Fibroblast of gingiva (primary cell): ENCODE measurements at places on chromosomes 12 and 14.

- no peak for DNase-seq
These were observed 8.4 kb upstream of the NR4A1 start for GRCh38 chr12:52042706-52043385.

DNA sequence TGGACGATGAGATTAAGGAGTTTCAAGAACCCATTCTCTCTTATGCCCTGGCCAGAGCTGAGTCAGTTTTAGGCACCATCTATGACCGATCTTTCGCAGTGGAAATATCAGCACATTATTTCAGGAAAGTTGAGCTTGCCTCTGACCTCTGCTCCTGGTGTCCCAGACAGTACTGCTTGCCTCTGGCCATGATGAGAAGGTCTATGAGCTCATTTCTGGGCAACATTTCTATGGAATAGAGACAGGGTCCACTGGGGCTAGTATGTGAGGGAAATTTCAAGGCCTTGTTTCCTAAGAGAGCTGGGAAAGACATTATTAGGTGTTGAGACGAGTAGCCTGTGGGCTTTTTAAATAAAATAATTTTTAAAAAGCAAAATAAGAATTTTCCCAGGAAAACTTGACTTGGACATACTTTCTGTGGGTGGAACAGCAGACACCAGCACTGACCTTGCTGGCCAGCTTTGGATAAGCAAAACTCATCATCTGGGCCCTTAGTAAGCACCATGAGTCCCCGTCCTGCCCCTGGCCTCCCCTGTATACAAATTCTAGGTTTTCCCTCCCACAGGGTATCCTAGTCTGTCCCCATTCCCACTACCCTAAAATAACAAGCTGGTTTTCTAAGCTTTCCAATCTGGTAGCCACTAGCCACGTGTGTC is 43.4 kb downstream of the DIO2 start:
- no peak for DNase-seq

DNA sequence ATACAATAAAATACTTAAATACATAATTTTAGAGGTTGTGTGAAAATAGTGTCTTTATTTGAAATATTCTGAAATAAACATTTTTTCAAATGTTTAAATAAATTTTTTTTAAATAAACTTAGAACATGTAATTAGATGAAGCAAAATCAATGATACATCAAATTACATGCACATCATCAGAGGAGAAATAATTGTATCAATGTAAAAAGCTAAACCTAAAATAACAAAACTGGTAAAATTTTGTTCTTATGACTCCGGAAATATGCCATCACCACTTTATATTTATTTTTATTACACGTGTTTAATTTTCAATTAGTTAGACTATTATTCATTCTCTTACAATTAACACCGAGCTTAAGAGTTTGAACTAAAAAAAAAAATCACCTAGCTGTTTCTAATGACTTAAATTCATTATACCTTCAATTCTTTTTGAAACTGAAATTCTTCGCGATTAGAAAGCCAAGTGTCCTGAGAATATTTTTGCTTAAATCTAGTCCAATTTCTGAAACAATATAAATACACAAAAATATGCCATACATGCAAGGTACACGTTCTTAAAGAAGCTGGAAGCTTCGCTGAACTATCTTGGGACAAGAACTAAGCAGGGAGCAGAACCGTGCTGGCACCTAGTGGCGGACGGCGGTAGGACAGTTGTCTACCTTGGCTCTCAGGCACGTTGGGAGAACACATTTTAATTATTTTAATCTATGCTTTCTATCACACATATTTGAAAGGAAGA is 230.5 kb downstream of the SLC25A21 start:
- DNase-seq = peak; percentile 75

DNA sequence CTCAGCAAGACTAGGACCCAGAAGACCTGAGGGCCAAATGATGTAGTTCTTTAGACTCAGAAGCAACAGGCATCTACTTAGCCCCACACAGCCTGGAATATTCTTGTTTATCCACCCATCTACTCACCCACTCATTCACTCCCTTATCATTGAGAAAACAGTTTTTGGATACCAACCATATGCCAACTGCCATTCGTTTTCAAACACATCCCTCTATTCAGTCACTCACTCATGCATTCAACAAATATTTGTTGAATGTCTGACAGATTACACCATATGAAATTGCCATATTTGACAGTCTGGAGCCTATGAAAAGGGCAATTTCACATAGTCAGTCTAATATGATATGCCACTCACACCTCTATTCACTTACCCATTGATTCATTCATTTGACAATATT is 103.2 kb downstream of the NT5DC3 start:
- DNase-seq = no peak

GRCh38 chr12:127550271-127550670 is 716.7 kb upstream of the TMEM132C start:
- DNase-seq = no peak

GRCh38 chr12:21129906-21130305 is 1.1 kb upstream of the SLCO1B1 start:
- DNase-seq = no peak

- DNase-seq = no peak
These were observed 261.1 kb downstream of the AKAP6 start for GRCh38 chr14:32590157-32590556.

GRCh38 chr14:71491931-71492330 is 440.3 kb upstream of the RGS6 start:
- DNase-seq = peak; percentile 63

DNA sequence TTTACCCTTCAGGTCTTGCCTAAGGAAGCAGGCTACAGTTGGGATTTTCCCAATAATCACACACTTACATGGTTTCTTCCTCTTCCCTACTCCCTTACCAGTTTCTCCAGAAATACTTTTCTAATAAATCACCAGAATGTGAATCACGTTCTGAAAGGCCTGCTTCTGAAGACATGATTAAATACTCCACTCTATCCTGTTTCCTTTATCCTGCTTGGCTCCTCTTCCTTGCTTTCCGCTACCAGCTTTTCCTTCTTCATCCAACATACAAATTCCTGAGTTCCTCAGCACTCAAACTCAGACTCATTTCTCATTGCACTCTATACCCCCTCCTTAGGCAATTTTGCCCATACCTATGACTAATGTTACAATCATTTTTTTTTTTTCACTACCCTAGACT is 118.3 kb downstream of the MGAT4C start:
- DNase-seq = peak; percentile 4

- DNase-seq = no peak
These were observed 37.5 kb downstream of the ACACB start for GRCh38 chr12:109153821-109154441.

GRCh38 chr14:95480109-95480886 is 36.2 kb downstream of the SYNE3 start:
- DNase-seq = peak; percentile 95

DNA sequence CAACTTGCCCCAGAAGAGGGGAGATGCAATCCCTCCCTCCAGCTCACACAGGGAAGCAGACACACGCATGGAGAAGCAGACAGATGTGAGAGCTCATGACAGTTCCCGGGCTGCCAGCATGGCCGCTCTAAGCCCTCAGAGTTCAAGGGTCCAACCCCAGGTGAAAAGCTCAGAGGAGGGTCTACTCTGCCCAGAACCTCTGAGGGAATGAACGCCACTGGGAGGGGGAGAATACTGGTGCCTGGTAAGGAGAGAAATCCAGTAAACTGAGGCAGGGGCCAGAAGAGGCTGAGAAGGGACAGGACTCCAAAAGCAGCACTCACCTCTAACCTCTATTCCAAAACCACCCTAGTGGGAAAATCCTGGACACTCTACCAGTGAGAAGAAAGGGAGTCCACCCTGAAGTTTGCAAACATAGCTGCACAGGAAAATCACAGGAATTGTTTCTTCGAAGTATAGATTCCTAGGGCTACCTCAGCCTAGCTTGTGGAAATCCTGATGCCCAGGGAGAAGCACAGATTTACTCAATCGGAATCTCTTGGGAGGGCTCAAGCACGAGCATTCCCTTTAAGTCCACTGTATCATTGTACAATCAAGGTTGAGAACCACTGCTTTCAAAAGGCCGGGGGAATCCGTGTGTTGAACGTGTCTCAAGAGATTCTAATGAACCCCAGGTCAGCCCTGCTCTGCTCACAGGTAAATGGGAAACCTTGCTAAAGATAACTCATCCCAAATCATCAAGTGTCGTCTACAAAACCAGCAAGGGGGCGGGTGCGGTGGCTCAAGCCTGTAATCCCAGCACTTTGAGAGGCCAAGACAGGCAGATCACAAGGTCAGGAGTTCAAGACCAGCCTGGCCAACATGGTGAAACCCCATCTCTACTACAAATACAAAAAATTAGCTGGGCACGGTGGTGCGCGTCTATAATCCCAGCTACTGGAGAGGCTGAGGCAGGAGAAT is 34.3 kb upstream of the PLEKHG6 start:
- no peak for DNase-seq

DNA sequence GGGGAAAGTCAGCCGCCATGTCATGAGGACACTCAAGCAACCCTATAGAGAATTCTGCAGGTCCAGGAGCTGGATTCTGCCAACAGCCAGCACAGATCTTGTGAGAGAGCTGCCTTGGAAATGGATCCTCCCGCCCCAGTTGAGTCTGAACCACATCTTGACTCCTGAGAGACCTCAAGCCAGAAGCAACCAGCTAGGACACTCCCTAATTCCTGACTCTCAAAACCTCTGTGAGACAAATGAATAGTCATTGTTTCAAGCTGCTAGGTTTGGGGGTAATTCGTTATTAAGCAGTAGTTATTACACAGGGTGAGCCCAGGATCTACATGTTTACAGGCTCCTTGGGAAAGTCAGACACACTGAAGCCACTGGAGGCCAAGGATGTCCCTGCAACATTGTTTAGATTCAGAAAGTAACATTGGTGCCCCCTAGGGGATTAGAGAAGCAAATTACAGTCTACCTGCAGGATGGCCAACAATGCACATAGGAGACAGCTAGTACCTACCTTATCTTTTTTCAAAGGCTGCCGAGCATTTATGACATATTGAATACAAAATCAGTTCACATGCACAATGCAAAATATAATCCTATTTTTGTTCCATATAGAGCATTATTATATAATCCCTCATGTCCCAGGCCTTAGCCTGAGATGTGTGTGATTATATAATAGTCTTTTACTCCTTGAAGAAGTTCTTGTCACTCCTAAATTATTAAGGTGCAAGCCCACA is 57.9 kb upstream of the FICD start:
- DNase-seq = peak; percentile 65

DNA sequence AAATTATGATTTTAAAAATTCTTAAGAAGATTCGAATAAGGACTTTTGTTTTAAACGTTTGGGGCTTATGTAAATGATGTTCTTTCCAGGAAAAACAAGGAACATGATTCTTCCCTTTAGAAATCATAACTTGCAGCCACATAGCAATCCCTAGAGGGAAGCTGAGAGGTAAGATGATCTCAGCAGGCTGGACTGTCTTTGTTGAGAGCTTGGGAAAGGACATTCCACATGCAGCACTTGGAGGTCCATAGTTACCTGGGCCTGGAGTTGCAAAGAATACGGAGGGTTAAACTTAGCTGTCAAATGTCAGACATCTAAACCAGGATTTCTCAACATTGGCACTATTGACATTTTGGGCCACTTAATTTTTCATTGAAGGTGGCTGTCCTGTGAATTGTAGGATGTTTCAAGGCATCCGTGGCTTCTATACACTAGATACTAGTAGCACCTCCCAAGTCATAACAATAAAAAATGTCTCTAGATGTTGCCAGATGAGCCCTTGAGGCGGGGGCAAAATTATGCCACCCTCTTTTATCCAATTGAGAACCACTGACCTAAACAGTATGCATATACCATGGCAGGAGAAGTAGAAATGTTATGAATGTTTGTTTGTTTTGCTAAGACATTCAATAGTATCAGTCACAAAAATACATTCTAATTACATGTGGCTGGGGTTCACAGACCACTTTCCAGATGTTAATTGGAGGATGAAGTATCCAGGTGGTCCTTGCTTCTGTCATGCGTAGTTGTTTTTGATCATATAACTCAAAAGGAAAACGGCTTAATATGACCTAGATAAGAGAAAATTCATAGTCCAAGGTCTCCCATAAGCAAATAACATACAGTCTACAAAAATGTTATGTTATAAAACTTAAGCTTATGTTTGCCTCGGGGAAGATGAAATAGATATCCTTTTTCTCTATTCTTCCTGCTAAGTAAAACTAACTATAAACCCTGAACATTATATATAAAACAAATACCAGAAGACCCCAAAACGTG is 30.5 kb downstream of the TTC6 start:
- DNase-seq = peak; percentile 33

GRCh38 chr14:81023095-81023710 is 67.8 kb downstream of the TSHR start:
- DNase-seq = no peak

DNA sequence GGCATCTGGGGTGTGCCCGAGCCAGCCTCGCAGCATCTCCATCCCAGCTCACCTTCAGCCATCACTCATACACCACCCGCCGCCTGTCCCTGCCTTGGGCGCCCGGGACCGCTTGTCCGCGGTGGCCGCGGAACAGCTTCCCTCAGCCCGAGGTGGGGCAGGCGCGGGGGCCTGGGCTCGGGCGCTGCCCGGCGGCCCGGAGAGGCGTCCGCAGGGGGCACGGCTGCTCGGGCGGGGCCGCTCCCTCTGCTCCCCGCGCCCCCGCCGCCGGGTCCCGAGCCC is 430 bp downstream of the SLC41A2 start:
- no peak for DNase-seq

GRCh38 chr14:72619881-72620280 is 274.0 kb downstream of the DPF3 start:
- DNase-seq = no peak

GRCh38 chr12:109928058-109928656 is 28.1 kb downstream of the TCHP start:
- DNase-seq = no peak

DNA sequence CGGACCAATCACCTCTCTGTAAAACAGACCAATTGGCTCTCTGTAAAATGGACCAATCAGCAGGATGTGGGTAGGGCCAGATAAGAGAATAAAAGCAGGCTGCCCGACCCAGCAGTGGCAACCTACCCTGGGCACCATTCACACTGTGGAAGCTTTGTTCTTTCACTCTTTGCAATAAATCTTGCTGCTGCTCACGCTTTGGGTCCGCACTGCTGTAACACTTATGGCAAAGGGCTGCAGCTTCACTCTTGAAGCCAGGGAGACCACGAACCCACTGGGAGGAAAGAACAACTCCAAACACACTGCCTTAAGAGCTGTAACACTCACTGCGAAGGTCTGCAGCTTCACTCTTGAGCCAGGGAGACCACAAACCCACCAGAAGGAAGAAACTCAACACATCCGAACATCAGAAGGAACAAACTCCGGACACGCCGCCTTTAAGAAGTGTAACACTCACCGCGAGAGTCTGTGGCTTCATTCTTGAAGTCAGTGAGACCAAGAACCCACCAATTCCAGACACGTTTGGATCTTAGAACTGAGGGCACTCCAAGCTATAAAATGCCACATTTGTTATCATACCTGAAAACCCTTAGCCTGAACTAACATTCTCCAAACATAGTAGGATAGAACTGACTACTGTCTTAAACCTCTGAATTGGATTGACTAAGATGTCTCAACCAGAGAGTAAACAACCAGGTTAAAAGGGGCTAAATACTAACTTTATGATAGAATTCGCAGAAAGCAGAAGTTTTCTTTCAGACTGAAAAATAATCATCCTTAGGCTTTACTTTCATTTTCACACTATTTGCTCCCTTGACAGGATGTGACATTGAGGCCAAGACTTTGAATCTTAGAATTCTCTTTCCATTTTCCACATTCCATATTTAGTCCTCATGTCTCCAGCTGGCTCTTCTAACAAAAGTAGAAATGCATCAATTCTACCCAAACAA is 33.6 kb downstream of the CDKL1 start:
- DNase-seq = no peak
